ENCODE measurements at places on chromosomes 4 and X.

DNA sequence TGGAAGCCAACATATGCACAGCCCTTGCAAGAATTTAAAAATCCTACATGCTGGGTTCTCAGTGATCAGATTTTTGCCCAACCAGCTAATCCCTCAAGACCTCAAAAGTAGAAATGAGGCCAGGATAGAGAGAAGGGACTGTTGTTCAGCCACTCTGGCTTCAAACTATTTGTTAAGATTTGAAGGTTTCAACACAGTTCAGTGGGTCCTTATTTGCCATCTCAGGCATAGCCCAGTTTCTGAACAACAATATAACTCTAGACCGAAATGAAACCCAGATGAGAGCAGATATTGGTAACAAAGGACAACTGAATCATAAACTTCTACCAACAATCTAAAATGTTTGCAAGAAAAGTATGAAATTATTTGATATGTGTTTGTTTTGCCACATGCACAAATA, 237.3 kb downstream of the NR3C2 start:
- no peak for DNase-seq

- DNase-seq, result no peak
Measured at GRCh38 chr4:108166441-108167315, 2.1 kb downstream of the LEF1 start.

GRCh38 chrX:3504916-3505315, 158.5 kb upstream of the MXRA5 start:
- no peak for DNase-seq

GRCh38 chr4:145525291-145525740, 43.7 kb downstream of the SMAD1 start:
- no peak for DNase-seq

- no peak for DNase-seq
Measured at GRCh38 chr4:2141762-2142451, 82.8 kb downstream of the NAT8L start.

- DNase-seq, result no peak
Measured at GRCh38 chr4:186166852-186167512, 24.4 kb upstream of the CYP4V2 start.

DNA sequence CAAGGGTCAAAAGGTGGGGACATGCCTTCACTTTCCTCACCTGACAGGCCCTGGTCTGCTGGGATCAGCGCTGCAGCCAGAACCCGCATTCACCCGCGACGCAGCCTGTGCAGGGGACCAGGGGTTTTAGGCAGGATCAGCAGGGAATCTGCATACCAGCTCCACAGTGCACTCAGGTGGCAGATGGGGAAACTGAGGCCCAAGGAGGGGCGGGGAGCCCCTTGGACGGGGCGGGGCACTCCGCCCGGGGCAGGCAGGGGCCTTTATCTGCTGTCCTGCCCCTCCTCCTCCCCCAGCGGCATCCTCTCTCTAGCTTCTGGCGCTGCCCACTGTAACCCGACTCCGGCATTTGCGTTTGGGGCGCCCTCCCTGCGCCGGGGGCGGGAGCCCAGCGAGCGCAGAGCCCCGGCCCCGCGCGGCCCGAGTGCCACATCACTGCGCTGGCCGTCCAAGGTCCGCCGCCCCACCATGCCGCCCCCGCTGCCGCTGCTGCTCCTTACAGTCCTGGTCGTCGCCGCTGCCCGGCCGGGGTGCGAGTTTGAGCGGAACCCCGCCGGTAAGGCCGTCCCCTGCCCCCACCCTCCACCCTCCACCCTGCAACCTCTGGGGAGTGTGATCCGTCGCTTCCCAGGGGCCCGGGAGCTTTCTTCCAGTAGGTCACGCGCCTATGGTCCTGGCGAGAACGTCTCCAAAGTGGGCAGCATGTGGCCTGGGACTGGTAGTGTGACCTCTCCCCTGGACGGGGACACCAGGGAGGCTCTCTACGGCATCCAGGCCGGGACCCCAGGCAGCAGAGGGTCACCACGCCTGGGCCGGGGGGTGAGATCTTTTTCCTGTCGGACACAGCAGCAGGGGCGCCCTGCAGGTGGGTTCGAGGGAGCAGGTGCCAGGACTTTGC, at the start of gene CPZ:
CPZ (plus strand) TSS at position 400 of the 898 bp plus-strand sequence; CDS start at position 469, 69 bp downstream.
- no peak for DNase-seq

DNA sequence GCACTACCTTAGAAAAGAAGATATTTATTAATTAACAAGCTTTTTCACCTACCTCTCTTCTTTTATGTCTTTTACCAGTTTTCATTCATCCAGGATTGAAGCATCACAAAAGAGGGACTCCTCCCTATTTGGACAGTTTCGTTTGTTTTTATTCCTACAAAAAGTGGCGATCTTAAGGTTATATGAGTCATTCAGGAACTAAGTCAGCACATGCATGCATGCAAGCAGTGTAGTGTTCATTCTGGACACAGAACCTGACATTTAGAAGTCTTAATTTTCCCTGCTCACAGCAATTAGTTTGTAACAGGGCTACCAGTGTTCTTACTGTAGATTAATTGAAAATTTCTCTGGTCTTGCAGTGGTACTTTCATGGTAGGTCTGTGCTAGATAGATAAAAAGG, 47.9 kb upstream of the QRFPR start:
- DNase-seq, result no peak

DNA sequence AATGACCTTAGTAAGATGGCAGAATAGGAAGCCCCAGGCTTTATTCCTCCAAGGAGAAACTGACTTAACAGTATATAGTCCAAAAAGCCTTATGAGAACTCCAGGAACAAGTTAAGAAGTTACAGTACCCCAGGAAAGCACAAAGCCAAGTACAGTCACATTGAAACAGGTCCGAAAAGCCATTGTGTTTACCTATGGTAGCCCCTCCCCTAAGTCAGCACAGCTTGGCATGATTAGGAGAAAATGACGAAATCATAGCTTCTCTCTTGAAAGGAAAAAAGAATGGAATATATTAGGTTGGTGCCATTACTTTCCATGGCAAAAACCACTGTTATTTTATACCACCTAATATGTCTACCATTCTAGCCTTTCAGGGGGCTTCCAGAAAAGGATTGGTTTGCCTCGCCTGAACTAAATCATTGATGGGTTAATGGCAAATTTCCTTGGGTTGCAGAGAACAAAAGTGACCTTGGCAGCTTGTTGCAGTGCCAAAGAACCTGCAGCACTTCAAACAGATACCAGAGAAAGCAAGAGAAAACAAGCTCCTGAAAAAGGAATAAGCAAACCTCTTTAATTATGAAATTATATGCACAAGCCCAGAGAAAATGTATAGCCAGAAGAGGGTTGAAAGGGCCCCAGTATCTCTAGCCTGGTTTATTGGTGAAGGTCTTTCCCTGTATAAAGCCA, 130.6 kb downstream of the PTCHD1 start:
- DNase-seq, result no peak

- peak; percentile 22 for DNase-seq
Measured at GRCh38 chr4:139858436-139859205, 193.0 kb downstream of the MGST2 start.

DNA sequence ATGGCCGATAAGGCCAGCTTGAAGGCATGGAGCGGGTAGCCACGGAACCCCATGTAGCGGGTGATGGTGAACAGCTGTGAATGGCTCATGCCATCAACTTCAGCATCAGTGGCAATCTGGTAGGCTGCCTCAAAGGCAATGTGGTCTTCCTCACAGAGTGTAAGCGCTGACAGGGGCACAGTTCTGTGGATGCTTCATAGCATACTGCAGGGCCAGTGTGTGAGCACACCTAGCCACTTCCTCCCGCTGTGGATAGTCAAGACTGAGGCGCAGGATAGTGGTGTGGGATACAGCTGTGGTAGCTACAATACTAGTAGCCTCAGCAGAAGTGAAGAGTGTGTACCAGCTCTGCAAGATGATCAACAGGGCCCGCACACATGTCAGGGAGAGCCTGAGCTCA, 40.5 kb downstream of the C4orf33 start:
- DNase-seq, result no peak

- DNase-seq, result no peak
Measured at GRCh38 chrX:120301960-120302359, 9.3 kb downstream of the TMEM255A start.

GRCh38 chrX:109373468-109373867, 108.4 kb downstream of the GUCY2F start:
- DNase-seq, result no peak

- DNase-seq, result no peak
Measured at GRCh38 chr4:182263562-182263961, 20.4 kb downstream of the TENM3 start.

DNA sequence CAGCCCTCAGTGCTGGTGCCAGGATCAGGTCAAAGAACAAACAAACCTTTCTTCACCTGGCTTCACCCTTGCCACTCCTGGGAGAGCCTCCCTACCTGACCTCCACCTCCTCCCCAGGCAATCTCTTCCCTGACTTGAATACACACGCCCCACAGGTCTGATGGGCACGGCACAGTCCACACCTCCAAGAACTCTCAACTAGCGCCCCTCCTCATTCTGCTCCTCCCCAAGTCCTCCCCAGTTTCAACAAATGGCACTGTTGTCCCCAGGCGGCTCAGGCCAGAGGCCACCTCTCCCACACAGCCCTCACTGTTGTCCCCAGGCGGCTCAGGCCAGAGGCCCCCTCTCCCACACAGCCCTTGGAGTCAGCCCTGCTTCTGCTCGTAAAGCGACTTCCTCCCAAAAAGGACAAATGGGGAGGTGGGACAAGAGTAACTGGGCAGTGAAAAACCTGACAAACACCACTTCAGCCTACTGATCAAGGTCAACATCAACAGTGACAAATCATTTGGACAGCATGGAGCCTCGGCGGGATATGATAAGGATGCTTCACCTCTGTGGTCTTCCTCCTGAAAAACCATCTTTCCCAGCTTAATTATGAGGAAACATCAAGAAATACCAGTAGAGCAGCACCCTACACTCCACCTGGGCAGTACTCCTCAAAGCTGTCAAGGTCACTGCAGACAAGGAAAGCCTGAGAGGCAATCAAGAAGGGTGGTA, 2.9 kb downstream of the LETM1 start:
- DNase-seq, result no peak

GRCh38 chr4:110508827-110509710, 33.1 kb downstream of the ENPEP start:
- DNase-seq, result no peak

DNA sequence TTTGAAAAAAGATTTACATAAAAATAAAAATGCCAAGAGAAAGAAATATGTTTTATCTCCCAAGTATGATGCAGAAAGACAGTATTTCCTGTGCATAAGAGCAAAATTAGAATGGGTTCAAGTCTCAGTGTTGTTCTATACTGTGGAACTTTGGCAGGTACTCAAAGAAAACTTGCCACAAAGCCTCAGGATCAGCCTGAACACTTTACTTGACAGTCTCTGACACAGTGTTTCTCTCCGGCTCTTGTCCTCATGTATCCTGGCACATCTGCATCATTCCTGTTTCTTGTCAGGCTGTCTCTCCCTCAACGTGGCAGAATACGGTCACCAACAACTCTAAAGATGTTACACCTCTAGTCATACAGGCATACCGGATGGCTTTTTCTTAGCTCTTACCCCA, 273.7 kb downstream of the ARHGAP24 start:
- DNase-seq, result no peak

DNA sequence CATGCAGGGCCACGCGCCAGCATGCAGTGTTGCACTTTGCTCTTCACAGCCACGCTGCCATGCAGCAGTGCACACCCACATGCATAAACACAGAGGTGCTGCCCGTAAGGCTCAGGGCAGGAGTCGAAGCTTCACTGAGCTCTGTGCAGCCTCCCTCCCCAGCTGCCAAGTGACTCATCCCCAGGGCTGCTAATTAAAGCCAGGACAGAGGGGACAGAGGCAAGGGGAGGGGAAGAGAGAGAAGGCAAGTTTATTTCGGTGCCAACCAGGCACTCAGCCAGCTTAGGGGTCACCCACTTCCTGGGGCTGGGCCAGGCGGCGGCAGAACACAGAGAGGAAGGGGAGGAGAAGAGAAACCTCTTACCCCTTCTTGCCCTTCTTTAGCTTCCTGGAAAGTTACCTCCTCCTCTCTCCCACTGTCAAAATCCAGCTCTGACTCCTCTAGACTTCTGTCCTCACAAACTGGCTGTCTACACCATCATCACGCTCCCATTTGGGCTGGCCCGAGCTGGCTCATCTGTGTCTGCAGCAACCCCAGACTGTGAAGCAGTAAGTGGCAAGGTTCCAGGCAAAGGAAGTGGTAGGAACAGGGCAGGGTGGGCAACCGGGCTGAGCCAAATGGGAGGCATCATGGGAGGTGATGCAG, 6.2 kb upstream of the IQSEC2 start:
- DNase-seq, result no peak

DNA sequence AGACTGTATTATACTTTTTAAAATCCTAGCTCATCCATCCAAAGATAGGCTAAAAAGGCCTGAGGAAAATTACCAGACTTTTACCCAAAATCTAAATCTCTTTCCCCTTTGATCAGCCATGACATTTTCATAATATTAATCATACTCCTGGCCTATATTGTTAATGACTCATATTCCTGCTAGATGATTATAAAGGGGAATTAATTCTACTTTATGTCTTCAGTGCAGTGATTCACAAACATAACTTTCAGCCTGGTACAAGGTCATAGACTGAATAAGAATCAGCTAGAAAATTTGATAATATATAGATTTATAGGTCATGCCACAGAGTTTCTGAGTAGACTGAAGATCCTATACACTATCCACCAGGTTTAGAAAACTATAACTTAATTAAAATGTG, 1905.4 kb downstream of the C4orf33 start:
- DNase-seq, result no peak

DNA sequence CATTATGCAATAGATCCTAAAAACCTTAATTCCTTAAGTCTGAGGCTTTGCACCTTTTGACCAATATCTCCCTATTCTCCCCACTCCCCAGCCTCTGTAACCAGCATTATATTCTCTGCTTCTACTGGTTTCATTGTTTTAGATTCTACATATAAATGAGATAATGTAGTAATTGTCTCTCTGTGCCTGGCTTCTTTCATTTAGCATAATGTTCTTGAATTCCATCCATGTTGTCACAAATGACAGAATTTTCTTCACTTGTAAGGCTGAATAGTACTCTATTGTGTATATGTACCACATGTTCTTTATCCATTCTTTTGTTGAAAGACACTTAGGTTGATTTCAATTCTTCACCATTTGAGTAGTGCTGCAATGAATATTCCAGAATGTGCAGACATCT, 66.0 kb downstream of the MAGEC1 start:
- DNase-seq, result no peak

DNA sequence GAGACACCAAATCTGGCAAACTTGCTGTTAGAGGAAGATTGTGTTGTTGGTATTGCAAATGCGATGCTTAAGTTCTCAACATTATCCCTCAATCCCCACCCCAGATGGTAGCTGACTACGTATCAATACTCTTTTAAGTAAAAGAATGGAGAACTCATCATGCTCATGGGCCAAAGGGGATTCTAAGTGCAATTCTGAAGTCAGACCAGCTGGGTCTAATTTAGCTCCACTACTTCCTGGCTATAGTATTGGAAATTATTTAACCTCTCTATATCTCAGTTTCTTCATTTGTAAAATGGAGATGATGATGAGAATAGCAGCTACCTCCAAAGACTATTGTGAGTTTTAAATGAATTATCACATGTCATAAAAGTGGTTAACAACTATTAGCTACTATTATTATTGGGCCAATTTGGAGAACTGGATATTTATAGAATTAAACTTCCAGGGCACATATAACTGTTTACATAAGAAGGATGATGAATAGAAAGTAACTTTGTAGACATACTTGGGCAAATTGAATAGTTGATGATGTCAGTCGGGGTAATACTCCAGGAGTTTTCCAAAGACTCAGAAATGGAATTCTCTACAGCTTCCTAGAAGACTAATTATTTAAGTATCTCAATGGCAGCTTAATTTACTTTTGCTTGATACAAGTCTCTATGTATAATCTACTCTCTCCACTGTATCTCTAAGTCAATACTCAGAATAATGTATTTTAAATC, 5.0 kb upstream of the SLAIN2 start:
- DNase-seq, result no peak

GRCh38 chr4:147929746-147930145, 197.9 kb downstream of the ARHGAP10 start:
- DNase-seq, result no peak

- no peak for DNase-seq
Measured at GRCh38 chr4:76601791-76602190, 166.8 kb downstream of the SHROOM3 start.

Data from GM18507 (cell line).